Activated T-helper 1 cell treated with anti-CD3 and anti-CD28 coated beads, Interleukin-2, amount 50 U/mL, for 16 hours (primary cell): ENCODE measurements at places on chromosomes 2 and 18.
A peak's percentile ranks its signal among the peaks of the same experiment; 100 is the strongest.

- DNase-seq: no peak
These were observed 61.6 kb upstream of the NCOA1 start for GRCh38 chr2:24429197-24430074.

DNA sequence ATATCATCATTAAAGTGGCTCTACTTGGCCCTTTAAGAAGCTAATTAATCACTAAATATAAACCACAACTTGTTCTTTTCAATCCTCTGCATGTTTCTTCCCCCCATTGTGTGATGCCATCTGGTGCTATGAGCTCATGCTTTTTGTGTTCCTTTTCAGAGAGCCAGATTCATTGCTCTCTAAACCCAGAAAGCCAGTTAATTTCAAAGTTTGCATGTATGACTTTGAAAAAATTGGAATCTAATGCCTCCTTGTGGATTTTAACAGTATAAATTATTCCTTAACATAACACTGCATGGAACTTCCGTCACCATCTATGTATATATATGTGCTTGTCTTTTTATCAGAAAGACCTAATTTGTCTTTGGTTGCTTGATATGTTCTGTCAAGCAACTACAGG lies 31.1 kb downstream of the TMEM178A start:
- no peak for DNase-seq

DNA sequence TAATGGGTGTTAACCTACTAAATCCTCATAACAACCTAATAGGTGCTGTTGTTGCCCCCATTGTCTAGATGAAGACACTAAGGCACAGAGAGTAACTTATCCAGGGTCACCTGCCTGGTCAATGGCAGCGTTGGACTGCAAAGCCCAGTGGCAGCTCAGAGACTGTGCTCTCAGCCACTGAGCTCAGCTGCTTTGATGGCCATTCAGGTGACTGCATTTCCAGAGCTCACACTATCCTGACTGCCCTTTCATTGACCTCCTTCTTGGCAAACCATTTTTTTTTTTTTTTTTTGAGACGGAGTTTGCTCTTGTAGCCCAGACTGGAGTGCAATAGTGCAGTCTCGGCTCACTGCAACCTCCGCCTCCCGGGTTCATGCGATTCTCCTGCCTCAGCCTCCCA lies 115.2 kb downstream of the MAPK4 start:
- DNase-seq: no peak

GRCh38 chr18:45232061-45232460 lies 383.2 kb upstream of the SLC14A2 start:
- no peak for DNase-seq

DNA sequence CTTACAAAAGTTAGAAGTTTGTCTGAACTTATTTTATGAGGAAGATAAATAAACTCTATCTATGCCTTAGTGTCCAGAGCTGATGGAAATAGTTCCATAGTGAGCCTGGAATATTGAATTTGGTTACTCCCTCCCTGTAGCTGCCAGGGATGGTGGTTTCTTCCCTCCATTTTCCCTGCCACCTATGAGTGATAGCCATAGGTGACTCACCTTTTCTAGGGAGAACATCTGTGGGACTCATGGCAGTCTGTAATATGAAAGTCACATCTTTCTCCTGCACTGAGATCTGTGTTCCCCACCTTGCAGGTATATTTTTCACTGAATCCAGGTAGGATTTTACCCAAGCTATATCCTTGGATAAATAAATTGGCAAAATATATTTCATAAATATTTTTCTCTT lies 148.8 kb downstream of the TPGS2 start:
- DNase-seq: no peak

- no peak for DNase-seq
These were observed 63.7 kb downstream of the VIL1 start for GRCh38 chr2:218482651-218483050.

- DNase-seq: no peak
These were observed 49.5 kb downstream of the C2orf42 start for GRCh38 chr2:70141212-70141901.

- no peak for DNase-seq
These were observed 100.6 kb upstream of the SMIM21 start for GRCh38 chr18:75527848-75528685.

DNA sequence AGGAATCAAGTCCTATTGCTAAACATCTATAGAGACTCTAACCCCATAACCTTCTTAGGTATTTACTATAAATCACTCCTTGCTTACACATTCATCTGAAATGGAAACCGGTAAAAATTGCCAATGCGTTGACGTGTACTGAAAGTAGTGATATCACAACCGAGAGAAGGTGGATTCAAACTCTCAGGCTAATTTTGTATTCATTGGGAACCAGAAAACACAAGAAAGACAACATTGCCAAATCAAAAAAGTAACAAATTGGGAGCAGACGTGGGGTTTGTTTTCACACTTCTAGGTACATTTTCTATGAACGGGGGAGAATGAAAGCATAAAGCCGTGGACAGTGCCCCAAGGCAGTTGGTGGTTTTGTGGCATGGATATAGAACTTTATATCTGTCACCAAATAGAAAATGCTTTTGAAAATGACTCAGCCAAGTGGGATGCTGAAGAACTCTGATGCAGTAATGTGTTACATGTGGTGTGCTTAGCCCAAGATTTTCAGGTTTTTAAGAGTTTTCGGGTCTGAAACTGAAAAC lies 155.1 kb upstream of the RASGRP3 start:
- no peak for DNase-seq

DNA sequence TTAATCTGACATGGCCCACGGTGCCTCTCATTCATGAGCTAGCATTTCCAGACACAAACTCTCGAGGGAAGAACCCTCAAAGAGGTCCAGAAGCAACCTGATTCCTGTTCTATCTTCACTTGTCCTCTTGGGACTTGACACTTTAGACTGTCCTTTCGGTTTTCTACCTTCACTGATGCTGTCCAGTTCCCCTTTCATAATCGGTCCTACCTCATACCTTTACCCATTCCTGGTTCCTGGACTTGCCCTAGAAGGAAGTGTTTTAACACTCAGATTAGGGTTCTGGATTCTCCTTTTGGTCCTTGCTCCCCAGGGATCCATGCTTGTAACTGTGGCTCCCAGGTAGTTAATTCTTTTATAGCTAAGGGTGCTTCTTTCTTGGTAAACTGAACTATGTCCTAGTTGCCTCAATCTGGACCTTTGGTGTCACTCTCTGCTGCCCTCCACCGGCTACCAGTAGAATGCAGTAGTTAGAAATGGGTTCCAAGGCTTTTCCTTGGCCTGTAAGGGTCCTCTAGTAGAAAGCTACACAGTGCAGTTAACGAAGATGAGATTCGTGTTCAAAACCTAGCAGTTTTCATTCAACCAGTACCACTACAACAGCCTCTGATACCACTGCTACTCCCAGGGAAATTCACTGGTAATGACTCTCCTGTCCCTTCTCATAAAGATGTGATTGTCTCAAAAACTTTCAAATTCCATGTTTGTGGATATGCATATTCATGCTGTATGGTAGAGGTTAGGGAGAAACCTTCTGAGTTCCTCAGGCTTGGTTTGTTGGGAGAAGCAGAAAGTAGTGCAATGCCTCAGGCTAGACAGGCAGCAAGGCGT lies 178.1 kb upstream of the CYP26B1 start:
- DNase-seq: no peak

DNA sequence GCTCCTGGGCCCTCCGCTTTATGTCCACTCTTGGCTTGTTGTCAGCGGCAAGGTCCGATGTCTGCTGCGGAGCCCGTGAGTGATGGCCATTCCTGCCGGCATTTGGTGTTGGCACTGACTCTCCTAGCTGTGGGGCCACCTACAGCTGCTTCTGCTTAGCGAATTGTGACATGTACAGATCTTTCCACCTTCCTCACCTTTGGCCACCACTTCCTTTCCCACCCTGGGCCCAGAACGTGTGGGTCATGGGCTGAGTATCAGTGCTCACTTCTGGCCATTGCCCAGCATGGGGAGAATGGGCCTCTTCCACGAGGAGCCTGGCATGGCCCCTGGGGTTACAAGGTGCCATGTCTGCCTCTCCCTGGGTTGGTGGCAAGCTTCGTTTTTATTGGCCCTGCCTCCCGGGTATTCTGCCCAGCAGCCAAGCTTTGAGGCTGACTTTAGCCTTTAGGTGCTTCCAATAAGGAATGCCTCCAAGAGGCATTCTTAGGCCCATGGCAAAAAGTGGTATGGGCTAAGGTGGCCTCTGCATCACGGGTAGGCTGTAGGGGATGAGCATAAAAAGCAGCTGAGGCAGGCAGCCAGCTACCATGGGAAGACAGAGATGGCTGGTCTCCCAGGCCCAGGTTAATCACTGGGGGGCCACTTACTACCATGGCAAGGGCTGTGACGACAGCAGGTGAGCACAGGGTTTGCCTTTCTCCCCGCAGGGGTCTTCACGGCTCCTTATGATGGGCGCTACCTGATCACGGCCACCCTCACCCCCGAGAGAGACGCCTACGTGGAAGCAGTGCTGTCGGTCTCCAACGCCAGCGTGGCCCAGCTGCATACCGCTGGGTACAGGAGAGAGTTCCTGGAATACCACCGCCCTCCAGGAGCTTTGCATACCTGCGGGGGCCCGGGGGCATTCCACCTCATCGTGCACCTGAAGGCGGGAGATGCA lies 65.8 kb downstream of the EMILIN2 start:
- no peak for DNase-seq

- DNase-seq: no peak
These were observed 3.1 kb upstream of the GALNT1 start for GRCh38 chr18:35578481-35578880.

DNA sequence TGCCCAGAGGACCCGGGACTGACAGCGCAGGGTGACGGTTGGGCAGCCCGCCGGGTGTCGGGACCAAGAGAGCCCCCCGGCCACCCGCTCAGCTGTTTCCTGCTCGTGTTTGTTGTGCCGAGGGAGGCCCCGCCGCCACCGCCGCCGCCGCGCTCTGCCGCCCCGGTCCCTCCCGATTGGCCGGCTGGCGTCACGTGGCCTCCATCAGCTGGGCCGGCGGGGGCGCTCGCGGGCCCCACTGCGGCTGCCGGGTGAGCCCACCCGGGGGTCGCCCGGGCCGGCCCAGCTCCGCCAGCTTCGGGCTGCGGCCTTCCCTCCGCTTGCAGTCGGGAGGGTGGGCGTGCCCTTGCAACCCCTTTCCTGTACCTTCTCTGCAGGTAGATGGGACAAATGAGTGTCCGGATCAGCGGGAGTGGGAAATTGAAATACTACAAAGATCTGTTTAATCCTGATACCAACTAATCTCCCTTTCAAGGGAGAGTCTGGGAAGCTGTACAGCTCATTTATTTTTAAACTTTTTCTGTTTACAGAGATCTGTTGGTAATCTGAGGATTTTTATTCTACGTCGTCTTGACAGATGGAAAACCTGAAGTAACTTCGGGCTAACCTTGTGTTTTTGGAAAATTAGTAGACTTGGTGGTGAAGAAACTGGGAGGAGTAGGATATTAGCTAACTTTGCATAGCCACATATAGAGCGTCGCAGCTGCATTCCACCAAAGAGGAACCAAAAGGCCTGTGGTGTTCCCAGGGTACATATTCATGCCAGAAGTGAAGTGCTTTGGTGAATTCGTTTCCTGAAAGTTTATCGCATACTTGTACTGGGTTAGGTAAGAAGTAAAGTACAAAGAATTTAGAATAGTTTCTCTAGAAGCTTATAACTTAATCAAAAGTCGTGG lies 1.2 kb downstream of the YPEL5 start:
- peak; percentile 62 for DNase-seq

- DNase-seq: no peak
These were observed 98.1 kb downstream of the PLB1 start for GRCh38 chr2:28594000-28594331.

DNA sequence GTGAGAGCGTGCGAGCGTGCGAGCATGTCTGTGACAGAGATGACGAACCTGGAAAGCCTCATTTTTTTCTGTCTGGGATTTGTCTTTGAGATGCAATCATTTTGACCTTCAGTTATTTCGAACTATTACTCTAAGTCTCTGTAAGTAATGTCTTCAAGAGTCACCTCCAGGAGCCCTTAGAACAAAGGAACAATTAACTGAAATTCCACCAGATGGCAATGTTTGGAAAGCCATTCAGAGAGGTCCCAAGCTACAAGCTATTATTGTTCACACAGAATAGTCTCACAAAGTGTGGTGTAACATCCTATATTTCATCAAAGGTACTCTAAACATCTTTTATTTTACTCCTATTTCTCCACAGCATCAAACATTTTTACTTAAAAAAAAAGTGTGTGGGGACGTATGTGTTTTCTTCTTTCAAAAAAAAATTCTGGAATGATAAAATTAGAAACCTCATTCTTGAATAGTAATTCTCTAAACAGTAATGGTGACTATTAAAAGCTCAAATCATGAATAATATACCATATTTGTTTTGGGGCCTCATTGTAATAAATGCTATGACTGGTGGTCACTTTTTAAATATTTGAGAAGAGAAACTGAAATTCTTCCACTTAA lies 35.1 kb upstream of the MAPRE2 start:
- no peak for DNase-seq

DNA sequence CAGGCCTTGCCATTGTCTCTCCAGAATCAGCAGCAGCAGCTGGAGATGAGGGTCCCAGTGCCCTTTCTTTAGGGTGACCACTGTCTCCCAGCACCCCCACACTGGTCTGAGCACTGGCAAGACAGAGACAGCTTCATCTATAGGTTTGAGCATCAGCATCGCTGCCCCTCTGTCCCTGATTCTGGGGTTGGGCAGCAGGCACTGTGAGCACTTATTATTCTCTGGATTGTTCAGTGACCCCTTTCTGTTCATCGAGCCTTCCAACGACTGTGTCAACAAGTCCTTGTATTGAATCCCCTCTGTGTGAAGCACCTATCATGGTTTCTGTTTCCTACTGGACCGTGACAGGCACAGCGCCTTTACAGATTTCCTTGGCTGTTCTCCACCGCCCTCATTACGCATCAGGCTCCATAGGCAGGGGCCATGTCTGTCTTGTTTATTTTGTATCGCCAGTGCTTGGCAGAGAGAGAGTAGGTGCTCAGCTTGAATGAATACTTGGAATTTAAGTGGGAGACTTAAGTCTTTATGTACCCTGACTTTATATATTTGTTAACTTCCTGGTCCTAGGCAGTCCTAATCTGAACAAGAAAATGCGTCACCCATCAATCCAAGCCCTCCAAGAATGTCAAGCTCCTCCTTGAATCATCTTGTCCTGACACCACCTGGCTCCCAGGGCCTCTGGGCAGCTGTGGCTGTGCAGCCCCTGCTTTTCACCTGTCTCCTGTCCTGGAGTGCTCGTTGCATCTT lies 11.4 kb downstream of the MALL start:
- DNase-seq: no peak

DNA sequence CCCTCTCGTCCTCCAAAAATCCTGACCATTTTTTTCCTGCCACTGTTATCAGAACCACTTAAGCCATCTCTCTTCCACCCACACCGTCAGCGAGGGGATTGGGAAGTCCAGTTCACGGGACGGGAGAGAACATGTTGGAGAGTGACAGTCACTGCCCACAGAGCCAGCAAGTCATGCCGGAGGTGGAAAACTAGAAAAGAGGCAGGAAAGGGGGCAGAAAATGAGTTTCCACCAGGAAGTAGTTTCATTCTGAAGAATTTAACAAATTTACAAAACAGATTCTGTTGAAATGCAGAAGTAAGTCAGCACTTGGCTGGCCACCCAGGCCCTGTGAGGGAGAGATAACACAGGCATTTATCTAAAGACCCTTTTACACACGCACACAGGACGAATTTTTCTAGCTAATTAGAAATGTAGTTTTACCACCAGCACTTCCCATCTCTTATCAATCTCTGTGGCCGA lies 431.3 kb downstream of the TSN start:
- no peak for DNase-seq
